ENCODE measurements at places on chromosomes 5 and 9.

DNA sequence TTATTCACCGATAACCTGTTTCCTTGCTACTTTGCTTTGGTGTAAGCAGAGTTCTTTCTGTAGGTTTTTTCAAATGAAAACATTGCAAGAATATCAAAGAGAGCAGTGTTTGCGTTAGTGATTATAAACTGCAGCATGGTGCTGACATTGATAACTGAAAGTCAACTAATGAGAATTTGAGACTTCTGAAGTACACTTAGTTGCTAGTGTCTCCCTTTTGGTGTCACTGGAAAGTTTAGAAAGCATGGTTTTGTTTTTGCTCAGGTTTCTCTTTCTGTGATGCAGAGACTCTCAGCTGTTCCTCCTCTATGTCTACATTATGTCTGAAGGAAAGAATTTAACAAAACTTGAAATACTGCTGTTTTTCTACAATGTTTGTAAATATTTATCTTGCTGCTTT, 80.2 kb upstream of the ZNF169 start:
- DNase-seq = no peak

- DNase-seq = no peak
These were observed 6.7 kb downstream of the CCDC187 start for GRCh38 chr9:136297016-136297691.

- no peak for DNase-seq
These were observed 135.9 kb upstream of the FBN2 start for GRCh38 chr5:128673970-128674369.

DNA sequence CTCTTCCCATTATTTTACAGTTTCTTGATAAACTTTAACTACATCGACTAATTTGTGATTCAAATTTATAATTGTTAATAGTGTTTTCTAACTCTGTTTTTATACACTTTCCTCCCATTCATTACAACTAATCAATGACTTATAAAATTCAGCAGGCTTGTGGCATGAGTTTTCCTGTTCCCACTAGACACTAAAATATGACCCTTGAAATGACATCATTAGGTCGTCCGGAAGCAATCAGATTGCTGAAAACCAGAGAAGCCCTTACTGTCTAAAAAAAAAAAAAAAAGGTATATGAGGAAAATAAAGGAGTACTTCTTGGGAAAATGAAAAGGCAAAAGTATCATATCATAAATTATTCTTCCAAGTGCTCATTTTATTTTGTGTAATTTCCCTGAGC, 553.7 kb downstream of the ZNF608 start:
- no peak for DNase-seq

DNA sequence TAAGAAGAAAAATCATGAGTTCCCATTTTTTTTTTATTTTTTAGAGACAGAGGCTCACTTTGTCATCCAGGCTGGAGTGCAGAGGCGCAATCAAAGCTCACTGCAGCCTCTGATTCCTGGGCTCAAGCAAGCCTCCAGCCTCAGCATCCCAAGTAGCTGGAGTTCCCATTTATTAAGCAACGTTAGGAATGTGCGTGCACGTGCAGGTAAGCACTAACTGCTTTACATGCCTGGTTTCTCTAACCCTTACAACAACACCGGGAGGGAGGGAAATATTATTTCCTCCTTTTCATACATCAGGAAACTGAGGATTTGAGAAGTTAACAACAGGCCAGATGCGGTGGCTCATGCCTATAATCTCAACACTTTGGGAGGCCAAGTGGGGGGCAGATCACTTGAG, 16.3 kb upstream of the CDC23 start:
- no peak for DNase-seq

DNA sequence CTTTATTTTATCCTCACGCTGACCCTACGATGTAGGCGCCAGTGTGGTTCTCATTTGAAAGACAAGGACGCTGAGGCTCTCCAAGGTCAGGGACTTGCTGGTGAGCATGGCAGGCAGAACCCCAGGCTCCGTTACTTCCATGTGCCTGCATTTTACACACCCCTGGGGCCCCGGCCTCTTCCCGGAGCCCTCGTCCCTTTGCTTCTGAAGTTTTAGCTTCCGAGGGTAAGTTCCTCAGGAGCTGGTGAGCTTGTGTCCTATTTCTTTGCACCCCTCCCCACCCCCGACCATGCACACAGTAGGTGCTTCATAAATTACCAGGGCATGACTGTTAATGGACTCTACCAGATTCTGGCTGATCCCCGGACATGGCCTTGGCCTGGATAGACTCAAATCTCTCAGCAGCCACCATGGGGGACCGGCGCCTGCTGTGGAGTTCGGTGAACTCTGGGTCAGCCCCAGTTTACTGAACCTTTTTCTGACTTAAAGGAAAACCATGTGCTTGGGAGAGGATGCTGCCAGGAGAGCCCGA, 59.3 kb upstream of the RNU6ATAC start:
- no peak for DNase-seq

- no peak for DNase-seq
These were observed 71.4 kb upstream of the MOCS2 start for GRCh38 chr5:53180991-53181390.

DNA sequence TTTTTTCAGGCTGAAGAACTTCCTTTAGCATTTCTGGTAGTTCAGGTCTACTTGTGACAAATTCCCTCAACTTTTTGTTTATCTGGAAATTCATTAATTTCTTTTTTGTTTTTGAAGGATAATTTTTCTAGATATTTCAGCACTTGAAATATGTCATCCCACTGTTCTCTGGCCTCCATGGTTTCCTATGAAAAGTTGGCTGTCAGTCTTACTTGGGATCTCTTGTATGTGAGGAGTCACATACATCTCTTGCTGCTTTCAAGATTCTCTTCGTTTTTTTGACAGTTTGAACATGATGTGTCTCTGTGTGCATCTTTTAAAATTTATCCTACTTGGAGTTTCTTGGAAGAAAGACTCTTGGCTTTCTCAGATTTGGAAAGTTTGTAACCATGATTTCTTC, 79.5 kb downstream of the RIC1 start:
- DNase-seq = no peak

DNA sequence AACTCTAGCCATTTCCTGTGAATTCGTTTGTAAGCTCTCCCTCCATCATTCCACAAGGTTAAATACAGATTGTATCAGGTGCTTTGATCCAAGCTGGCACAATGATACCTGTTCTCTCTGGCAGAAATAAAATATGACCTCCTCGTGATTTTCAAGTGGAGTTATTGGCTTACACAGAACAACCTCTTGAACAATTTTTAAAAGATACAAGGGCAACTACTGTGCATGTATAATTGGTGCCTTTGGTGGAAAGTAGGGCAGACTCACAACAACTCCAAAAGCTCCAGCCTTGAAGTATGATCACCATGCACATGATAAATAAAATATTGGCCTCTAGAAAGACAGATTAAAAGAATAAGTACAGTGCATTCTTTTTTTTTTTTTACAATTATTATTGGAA, 106.0 kb downstream of the SEMA6A start:
- no peak for DNase-seq

- DNase-seq = no peak
These were observed 75.4 kb upstream of the GDNF start for GRCh38 chr5:37915097-37915736.

- DNase-seq = no peak
These were observed 259.8 kb downstream of the ANXA1 start for GRCh38 chr9:73411494-73411893.

DNA sequence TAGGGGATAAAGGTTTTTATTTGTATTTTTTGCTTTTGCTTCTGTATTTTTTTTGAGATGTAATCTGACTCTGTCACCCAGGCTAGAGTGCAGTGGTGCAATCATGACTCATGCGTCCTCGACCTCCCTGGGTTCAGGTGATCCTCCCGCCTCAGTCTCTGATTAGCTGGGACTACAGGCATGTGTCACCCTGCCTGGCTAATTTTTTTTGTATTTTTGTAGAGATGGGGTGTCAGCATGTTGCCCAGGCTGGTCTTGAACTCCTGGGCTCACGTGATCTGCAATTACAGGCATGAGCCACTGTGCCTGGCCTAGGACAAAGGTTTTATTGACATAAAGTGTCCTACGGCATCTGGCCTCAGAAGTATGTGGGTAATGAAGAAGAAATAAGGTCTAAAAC, 297.1 kb upstream of the C9orf72 start:
- DNase-seq = no peak

GRCh38 chr5:154653764-154654485, 101.3 kb upstream of the LARP1 start:
- no peak for DNase-seq

GRCh38 chr5:109900461-109900860, 210.7 kb downstream of the MAN2A1 start:
- DNase-seq = no peak

DNA sequence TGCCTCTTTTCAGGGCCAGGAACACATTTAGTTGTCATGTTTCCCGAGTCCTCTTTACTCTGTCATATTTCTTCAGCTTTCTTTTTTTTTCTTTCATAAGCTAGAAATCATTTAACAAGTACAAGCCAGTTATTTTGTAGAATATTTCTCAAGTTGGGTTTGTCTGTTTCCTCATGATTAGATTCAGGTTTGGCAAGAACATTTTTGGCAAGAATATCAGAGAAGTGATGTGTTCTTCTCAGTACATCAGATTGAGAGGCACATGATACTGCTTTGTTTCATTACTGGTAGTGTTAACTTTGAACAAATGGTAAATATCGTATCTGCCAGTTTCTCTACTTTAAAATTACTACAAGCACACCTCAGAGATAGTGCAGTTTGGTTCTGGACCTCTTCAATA, 45.1 kb downstream of the PCSK5 start:
- no peak for DNase-seq

DNA sequence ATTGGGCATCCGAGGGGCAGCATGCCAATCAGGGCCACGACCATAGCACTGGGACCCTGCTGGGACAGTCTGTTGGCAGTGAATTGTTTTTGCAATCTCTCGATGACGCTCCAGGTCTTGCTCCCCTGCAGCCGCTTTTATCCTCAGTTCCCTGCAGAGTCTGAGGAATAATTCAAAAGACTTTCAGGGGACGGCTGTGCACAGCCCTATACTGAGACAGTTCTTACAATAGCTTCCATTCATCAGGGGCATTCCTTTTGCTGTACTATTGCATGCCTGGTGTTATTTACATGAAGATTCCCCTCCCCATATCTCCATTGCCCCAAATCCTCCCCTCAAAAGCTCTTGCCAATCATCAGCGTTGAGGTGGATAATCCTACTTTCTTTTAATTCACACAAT, 163.3 kb upstream of the WWC1 start:
- DNase-seq = no peak

DNA sequence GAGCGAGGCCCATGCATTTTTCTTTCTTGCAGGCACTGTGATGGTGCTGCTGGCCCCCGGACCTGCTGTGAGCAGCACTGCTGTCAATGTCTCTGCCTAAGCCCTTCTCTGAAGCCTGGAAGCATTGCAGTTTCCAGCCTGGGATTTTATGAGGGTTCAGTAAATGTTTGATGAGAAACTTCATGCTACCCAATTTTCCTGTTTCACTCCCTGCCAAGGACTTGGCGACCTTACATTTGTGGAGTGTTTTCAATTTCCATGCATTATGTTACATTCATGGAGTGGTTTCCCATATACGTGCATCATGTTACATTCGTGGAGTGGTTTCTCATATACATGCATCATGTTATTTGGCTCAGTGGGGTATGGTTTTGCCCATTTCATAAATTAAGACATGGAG, 90.7 kb upstream of the PTCH1 start:
- DNase-seq = no peak

DNA sequence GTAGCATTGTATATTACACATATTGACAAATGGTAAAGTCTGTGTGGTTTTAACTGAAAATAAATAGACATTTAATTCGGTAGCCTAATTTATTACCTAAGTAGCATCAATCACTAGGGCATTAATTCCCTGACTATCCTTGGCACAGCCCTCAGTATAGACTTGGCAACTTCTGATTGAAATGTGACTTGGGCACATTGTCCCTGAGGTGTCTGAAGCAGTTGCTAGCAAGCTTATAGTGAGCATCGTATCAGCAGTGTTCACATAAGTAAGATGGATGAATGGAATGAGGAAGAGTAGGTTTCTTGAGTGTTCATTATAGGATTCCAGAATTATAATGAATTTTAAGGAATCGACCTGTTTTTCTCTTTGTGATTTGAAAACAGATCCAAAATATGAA, 16.1 kb downstream of the LURAP1L start:
- DNase-seq = no peak

- DNase-seq = no peak
These were observed 357.5 kb downstream of the SH3GL2 start for GRCh38 chr9:17936365-17936764.

DNA sequence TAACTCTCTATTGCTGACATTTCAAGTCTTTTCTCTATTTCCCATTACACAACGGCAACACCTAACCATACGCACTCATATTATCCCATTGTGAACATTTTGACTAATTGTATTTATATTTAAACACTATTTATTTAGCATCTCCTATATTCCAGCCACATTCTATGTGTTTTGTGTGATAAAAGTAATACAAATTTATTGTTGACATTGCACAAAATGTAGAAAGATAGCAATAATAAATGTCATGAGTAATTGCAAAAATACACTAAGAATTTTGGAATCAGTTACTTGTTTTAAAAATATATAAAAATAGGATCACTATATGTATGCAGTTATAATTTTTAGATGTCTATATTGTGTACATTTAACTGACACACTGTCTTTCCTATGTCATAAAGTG, 413.0 kb upstream of the PTPRD start:
- no peak for DNase-seq

DNA sequence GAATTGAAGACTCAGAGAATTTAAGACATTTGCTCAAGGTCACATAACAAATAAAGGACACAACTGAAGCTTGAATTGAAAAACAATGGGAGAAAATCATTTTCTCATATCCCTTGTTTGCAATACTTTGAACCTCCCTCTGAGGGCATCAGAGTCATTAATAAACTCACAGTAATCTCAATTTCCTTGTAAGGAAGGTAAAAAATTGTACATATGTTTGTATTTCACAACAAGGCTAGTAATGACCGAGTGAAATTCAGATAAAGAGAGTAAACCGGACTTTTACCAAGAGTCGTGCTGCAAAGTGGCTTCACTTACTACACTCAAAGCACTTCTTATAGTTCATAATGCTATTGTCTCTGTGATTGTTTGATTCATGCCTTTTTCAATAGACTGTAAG, 665.0 kb downstream of the NR2F1-AS1 start:
- no peak for DNase-seq

DNA sequence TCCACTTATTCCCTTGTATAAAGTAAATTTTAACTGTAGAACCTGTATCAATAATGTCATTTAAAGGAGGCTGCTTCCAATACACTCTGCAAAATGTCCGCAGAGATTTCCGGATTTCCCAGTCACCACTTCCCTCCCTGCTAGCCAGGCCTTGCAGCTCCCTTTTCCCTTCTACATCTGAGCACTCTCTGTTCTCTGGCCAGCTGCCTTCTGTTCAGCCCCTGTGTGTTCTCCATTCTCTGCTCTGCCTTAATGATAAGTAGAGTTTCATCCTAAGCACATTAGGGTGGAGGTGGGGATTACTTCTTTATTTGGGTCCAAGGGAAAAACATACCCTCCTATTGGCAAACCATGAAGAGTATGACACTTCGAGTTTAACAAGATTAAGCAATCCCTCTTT, 719.6 kb upstream of the WWC1 start:
- DNase-seq = no peak

- DNase-seq = peak; percentile 24
These were observed 131.6 kb downstream of the GOLPH3 start for GRCh38 chr5:32042551-32042961.
